Activated CD4-positive, CD25-positive, alpha-beta regulatory T cell (primary cell): ENCODE measurements at places on chromosomes 1 and 21.

DNA sequence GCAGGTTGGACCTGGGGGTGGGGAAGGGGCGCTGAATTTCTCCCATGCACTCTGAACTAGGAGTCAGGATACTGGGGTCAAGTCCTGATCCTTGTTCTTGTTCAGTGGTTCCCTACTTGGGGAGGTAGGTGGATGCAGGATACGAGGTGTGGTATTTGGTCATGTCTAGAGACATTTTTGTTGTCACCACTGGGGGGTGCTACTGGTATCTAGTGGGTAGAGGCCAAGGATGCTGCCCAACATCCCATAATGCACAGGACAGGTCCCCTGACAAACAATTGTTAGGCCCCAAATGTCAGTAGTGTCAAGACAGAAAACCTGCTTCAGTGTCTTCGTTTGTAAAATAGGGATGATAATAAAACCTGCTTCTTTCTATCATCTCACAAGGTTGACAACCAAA, 259.0 kb upstream of the FOXD3 start:
- DNase-seq, result no peak

DNA sequence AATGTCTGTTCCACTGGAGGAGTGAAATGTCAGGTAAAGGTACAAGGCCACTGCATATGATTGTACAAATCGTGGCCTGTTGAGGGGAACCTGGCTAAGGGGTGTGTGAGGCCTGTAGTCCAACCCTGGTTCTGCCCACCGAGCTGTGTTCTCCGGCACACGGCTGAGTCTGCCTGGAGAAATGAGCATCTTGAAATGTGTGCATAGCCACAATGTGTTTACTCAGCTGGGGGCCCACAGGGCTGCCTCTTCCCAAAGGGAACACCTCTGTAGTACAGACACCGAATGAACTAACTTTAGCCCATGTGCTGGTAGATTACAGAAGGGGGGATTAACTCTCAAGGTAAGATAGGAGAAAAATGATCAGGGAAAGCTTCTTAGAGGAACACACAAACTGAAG, 30.2 kb downstream of the AK4 start:
- no peak for DNase-seq

DNA sequence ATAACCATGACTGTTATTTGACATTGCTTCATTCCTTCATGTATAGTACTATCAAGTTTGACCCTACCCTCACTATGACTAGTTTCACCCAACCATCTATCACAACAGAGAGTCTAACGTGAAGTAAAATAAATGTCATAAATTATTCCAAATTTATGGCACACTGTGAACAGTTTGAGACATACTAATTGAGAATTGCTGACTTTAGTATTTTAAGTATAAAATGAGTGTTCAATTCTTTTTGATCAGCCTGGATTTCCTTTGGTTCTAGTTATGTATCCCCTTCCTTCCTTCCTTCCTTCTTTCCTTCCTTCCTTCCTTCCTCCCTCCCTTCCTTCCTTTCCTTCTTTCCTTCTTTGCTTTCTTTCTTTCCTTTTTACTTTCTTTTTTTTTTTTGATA, 14.5 kb downstream of the CR1 start:
- DNase-seq, result no peak

DNA sequence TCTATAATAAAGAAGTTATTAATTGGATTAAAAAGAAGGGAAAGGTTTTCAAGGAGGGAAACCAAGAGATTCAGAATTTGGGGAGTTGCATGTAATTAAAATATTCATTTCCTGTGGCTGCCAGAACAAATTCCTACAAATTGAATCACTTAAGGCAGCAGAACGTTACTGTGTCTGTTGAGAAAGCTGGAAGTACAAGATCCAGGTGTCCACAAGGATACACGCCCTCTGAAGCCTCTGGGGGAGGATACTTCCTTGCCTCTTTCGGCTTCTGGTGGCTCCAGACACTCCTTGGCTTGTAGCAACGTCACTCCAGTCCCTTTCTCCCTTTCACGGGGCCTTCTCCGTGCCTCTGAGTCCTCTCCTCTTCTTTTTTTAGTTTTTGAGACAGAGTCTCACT, 67.9 kb downstream of the KAZN start:
- DNase-seq, result no peak

DNA sequence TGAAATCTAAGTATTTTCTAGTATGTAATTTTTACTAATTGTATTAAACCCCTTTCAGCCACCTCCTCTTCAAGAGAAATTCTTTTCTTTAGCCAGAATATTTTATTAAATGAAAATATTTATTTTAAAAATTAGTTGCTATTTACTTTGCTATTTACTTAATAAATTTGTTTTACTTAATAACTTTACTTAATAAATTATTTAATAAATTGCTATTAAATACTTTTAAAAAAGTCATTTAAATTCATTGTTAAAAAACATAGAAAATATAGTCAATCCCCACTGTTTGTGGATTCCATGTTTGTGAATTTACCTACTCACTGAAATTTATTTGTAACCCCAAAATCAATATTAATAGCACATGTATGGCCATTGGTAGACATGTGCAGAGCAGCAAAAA, 105.6 kb downstream of the ATP1B1 start:
- DNase-seq, result no peak

- DNase-seq, result no peak
Measured at GRCh38 chr1:33823830-33824229, 40.0 kb upstream of the HMGB4 start.

- no peak for DNase-seq
Measured at GRCh38 chr1:11913291-11913690, 12.9 kb downstream of the KIAA2013 start.

- DNase-seq, result no peak
Measured at GRCh38 chr1:178928041-178928440, 57.2 kb upstream of the ANGPTL1 start.

DNA sequence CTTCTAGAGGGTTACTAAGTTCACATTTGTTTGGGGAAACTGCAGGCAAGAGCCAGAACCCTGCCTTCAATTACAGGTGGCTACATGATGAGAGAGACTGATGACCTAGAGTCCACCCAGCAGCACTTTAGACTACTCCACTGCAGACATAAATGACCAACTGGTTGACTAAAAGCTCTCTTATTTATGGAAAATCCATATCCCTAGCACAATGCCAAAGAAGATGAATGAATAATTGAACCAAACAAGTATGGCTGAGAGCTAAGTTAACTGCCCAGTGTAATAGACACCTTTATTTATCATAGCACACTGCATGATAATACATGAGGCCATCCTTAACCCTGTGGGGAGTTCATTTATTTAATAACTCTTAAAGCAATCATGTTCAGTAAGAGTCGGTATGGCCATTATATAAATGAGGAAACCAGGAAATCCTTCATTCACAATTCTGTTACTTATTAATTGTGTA, 60.4 kb downstream of the IL12RB2 start:
- DNase-seq, result no peak

- no peak for DNase-seq
Measured at GRCh38 chr1:190175320-190175719, 302.3 kb downstream of the BRINP3 start.

GRCh38 chr1:156126630-156127534, 12.4 kb downstream of the LMNA start:
- peak; percentile 55 for DNase-seq

- DNase-seq, result no peak
Measured at GRCh38 chr1:62356257-62356835, 37.1 kb upstream of the KANK4 start.

GRCh38 chr1:94819238-94819944, 766 bp upstream of the SLC44A3 start:
- DNase-seq, result no peak
